ENCODE measurements at places on chromosomes 3 and 15.

DNA sequence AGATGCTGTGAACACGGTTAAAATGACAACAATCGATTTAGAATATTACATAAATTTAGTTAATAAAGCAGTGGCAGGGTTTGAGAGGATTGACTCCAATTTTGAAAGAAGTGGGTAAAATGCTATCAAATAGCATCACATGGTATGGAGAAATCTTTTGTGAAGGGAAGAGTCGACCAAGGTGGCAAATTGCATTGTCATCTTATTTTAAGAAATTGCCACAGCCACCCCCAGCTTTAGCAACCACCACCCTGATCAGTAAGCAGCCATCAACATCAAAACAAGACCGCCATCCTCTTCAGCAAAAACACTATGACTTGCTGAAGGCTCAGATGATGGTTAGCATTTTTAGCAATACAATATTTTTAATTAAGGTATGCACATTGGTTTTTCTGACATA lies 5.7 kb upstream of the CCR5 start:
- DNase-seq: no peak

GRCh38 chr3:48555231-48555948 lies 1.2 kb downstream of the PFKFB4 start:
- DNase-seq: no peak

DNA sequence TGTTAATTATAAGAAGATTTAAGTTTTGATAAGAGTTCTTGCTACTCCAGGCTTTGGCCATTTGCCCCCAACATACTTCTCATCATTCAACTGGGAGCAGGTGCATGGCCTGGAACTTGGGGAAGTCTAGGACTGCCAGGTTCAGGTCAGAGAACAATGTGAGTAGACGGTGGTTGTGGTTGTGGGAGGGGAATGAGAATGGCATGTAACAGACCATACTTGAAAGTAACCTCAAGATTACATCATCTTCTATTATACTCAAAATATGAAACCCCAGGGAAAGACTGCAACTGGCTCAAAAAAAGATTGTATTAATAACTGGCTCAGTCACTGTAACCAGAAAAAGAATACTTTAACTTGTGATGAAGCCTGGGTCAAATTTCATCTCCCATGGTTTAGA lies 364.9 kb upstream of the DPPA4 start:
- no peak for DNase-seq

GRCh38 chr3:56001537-56001936 lies 466.7 kb downstream of the ERC2 start:
- DNase-seq: no peak

GRCh38 chr15:41408234-41408641 lies 5.9 kb upstream of the NDUFAF1 start:
- no peak for DNase-seq

DNA sequence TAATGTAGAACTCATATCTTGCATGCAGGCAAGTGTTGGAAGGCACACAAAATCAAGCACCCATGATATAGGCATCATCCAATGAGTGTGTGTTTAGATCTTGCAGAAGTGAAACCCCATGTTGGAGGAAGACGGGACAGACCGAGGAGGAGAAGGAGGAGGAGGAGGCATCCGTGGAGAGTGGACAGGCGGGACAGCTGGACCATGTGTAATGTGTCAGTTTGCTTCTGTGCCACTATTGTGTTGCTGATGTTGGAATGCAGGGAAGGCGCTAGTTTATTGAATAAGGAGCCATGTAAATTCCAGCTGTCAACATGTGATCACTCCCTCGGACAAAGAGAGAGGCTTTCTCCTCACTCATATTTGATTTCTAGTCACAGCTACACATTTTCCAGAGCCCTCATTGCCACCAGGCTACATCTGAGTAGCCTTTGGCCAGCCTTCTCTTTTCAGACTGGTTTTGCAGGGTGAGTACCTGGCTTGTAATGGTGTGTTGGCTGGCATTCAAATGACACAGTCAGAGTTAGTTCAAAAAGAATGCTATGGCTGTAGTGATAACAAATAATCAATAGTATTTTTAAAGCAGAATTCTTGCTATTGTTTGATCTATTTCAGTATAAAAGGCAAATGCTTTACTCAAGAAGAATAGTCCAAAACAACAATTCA lies 1037.6 kb upstream of the NR2F2 start:
- no peak for DNase-seq

- DNase-seq: no peak
Measured at GRCh38 chr3:58010562-58010961, 2.3 kb downstream of the FLNB start.

DNA sequence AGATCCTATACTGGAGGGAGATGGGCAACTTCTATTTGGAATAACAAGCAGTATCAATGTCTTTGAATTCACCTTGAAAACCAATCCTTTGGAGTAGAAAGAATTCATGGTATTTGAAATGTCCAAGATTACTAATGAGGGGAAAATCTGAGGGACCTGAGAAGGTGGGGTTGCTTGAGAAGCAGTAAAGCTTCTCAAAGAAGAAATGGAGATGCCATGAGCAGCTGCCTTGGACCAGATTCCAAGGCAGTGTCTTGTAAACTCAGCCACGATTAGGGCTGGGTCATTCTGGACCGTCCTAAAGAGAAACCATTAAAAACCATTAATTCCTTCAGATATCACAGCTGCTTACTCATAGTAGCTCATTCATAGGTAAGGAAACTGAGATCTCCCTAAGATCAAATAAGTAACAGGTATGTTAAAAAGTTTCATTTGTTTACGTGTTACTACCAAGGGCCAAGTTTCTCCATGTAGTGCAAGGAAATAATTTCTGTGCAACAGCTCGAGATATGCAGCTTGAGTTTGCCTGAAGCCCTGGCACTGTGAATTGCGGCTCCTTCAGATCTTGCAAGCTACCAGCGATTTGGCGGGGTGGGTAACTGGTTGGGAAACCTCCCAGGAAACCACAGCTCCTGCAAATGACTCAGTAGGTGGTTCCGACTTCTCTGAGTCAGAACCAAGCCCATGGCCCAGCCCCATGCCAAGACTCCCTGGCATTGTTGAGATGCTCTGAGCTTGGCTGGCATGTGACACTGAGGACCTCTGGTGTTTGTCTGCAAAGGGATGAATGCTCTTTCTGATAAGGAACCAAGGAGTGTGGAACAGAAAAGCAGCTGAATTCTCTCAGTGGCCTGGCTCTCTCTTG lies 296.8 kb downstream of the RORA start:
- DNase-seq: no peak

Measured in NCI-H1092 treated with DMSO at 0.1 percent for 48 hours (cell line).